ENCODE measurements at places on chromosomes 5 and 9. TPM values are rescaled to one million over a fixed set of nuclear protein-coding genes. Genes with fewer than 3 reads are reported as not detected.

The IFNA6 gene
- not detected for total RNA-seq

The IFNB1 gene
- total RNA-seq, result not detected

The ZDHHC12 gene
- 82.4 TPM for total RNA-seq

The WWC1 gene
- 24.3 TPM for total RNA-seq

The FRMPD1 gene
- total RNA-seq, result not detected

The RANBP17 gene
- 244 TPM for total RNA-seq

The SUSD1 gene
- 18.1 TPM for total RNA-seq

The TMEM215 gene
- total RNA-seq, result not detected

The PFN3 gene
- not detected for total RNA-seq

The CERCAM gene
- total RNA-seq, result 400 TPM

The SLC34A1 gene
- total RNA-seq, result 0.39 TPM

The PCDHGA7 gene
- 5.5 TPM for total RNA-seq

The OR2V2 gene
- not detected for total RNA-seq

The IFNA21 gene
- total RNA-seq, result not detected

The MEGF10 gene
- 0.54 TPM for total RNA-seq

The CYLC2 gene
- not detected for total RNA-seq

The CDKN2A gene
- total RNA-seq, result 36.4 TPM

The PTGER4 gene
- 0.39 TPM for total RNA-seq

The MYMK gene
- total RNA-seq, result not detected

The GBGT1 gene
- 3.9 TPM for total RNA-seq

The ERCC6L2 gene
- total RNA-seq, result 73.0 TPM

The ST8SIA4 gene
- 7.5 TPM for total RNA-seq

The SMIM27 gene
- total RNA-seq, result 5.9 TPM

The GAPT gene
- not detected for total RNA-seq
